Epithelial cell of esophagus (primary cell): ENCODE measurements at places on chromosomes 13 and 19.

GRCh38 chr19:45348367-45349125 lies 8.0 kb downstream of the KLC3 start:
- DNase-seq: no peak

GRCh38 chr19:39405261-39405957 lies 1.2 kb upstream of the ZFP36 start:
- DNase-seq: no peak

DNA sequence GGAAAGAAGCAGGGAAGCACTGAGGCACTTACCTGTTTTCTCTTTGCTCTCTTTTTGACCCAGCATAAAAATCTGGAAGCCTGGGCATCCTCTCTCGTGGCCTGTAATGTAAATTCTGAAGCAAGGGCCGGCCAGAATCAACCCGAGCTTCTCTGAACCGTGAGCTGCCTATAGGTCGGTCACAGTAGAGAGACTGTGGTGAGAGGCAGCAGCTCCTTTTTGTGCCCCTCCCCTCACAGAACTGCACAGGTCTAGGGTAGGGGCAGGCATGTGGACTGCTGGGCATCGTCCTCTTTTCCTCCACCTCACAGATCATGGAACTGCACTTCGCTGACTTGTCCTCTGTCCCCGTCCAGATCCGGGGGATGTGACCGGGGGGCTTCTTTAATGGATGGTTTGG lies 12.5 kb downstream of the FAM124A start:
- DNase-seq: no peak

GRCh38 chr19:44823373-44823698 lies 14.4 kb downstream of the BCAM start:
- DNase-seq: no peak

DNA sequence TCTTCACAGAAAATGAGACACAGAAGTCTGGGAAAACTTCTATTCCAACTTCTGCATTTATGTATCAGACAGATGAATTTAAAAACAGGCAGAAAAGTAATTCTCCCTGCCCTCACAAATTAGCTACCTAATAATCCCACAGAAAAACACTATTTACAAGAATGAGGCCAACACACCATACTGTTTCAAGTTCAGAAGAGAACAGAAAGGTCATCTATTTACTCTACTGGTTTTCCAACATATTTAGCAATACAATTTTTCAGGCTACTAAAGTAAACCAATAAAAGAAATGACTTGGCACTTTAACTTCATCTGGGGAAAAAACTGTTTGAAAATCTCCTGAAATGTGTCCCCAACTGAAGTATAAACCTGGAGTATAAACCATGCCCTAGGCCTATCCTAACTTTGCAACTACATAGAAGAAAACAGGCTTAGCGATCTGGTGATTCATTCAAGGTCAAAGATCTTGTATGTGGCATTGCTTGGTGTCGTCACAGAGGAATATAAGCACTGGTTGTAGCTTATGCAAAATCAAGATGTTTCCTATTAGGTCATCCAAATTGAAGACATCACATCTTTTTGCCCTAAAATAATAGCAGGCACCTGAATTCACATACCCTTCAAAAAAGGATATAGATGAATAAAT lies 20.1 kb upstream of the EBPL start:
- peak; percentile 64 for DNase-seq

- no peak for DNase-seq
Observed at GRCh38 chr19:6970021-6970420, 51.2 kb downstream of the MBD3L2B start.

DNA sequence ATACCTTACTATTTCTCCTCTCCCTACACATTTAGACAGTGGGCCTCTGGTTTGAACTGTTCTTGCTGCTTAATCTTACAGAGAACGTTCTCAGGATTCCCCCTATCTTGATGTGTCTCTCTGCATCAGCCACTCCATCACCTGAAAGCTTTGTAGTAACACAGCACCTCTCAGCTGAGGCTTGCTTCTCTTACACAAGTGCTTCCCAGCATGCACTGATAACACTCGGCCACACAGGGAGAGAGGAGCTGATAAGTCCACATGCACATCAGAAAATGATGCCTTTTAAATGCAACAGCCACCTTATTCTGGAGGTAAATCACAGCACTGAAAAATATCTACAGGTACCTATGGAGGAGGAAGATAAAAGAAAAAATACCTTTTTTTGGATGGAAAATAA lies 192.2 kb upstream of the TSHZ3 start:
- no peak for DNase-seq

DNA sequence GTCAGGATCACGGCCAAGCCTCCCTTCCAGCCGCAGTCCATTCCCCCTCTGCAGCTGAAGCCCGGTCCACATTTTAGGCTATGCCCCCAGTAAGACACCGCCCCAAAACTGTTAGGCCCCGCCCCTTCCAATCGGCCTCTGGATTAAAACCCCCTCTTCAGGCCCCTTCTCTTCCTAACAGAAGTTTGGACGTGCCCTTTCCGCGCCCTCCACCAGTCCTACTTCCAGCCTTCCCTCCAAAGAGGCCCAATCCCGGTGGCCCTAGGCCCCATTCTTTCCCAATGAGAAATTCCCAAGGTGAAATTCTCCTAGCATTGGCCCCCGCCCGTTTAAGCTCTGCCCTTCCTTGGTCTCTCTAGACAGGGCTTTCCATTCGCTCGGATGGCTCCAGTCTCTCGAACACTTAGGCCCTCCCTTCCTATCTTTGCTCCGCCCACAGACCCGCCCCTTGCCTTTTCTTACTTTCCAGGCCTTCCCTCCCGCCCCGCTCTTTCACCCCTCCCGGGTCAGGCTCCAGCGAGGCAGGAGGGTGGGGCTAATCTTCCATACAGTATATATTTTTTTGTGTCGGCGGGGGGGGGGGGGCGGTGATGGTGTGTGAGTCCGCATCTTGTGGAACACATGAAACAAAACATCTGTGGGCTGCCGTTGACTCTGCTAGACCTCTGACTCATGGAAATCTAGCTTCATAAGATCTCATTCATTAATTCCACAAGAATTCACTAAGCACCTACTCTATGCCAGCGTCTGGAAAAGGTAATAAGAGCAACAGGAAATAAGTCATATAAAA lies 13.6 kb downstream of the LTBP4 start:
- DNase-seq: peak; percentile 96

GRCh38 chr19:40416918-40417642 lies 3.9 kb upstream of the PRX start:
- DNase-seq: peak; percentile 36

DNA sequence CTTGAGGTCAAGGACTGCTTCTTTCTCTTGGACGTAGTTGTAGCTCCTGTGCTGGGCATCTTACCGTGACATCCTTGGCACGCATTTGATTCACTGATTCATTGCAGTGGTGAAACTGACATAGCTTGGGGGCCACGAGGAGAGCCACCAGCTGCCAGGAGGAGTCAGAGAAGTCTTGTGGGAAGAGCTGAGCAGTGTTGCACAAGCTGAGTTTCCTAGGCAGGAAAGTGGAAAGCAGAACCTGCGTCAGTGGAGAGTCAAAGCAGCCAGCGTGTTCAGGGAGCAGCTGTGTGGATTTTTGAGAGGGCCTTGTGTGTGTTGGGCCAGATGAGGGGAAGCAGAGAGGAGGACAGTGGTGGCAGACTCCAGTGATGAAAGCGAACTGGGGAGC lies 5.3 kb upstream of the GPR183 start:
- DNase-seq: peak; percentile 39

- DNase-seq: no peak
Observed at GRCh38 chr13:80359414-80359777, 18.5 kb upstream of the SPRY2 start.

- no peak for DNase-seq
Observed at GRCh38 chr19:31013384-31014020, 335.7 kb downstream of the TSHZ3 start.

DNA sequence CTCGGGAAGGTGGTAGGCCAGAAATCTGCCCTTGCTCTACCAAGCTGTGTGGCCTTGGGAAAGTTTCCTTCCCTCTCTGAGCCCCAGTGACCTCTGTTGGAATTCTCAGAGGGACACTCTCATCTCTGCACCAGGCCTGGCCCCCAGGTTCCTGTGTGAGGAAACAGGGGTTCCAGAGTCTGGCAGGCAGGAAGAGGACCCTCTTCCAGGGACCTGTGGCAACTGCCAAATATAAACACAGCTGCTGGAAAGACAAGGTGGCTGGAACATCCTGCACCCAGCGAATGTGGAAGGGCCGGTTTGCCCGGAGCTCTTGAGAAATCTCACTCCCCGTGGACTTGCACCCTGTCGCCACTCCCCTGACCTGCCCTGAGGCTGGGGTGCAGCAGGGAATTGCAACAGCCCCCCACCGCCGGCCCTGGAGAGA lies 52.8 kb downstream of the GADD45B start:
- DNase-seq: peak; percentile 82

DNA sequence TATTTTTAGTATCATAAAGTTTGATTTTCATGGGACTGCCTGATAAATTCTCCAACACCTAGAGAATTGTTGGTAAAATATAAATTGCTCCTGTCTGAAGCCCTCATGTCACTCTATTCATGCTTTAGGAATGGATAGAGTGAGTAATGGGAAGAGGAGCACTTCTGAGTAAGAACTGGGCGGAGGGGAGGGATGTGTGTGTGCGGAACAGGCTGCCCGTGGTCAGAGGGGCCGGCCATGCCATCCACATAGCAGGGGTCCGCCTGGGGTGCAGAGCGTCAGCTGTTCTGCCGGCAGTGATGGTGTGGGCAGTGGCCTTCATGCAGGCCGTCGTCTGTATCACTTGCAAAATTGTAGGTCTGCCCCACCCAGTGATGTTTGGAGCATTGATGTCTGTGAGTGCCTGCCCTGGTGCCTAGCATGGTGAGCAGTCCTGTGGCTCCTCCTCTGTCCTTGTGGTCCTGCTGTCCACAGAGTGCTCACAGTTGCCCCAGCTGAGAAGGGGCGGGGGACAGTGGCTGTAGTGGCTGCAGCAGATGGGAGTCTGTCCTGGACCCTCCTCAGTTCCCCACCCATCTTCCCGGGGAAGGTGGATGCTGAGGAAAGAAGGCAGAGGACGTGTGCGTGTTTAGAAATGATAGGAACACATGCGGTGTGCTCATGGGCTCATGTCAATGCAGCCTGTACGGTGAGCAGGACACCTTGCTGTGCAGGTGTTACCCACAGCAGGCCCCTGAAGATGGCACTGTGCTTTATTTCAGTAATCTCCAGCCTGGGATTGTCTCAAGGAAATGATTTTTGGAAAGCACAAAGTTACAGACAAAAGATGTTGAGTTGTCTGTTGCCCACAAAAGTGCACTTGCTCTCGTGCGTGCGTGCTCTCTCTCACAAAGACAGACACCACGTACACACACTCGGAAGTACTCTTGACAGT lies 49.4 kb upstream of the TEX29 start:
- peak; percentile 15 for DNase-seq

DNA sequence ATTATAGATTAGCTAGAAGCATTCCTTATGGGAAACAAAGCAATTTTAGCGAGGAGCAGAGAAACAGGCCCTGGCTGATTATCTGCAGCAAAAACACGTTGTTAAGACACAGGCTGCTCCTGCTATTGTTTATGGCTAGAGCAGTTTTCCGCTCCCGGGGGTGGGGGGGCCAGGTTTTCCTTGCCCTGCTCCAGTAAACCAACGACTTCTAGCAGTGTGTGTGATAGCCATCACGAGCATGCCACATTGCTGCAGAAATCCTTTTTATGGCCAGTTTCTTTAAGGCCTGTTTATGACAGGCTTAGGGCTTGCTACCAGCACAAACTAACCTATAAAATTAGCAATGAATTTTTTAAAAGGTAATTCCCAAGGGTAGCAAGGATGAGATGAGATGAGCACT lies 18.4 kb upstream of the IL17D start:
- no peak for DNase-seq

GRCh38 chr19:50224986-50225747 lies 21.7 kb downstream of the MYH14 start:
- no peak for DNase-seq

GRCh38 chr19:49374665-49375434 lies 11.2 kb downstream of the DKKL1 start:
- DNase-seq: no peak

- no peak for DNase-seq
Observed at GRCh38 chr13:97369261-97369893, 64.6 kb upstream of the RAP2A start.

DNA sequence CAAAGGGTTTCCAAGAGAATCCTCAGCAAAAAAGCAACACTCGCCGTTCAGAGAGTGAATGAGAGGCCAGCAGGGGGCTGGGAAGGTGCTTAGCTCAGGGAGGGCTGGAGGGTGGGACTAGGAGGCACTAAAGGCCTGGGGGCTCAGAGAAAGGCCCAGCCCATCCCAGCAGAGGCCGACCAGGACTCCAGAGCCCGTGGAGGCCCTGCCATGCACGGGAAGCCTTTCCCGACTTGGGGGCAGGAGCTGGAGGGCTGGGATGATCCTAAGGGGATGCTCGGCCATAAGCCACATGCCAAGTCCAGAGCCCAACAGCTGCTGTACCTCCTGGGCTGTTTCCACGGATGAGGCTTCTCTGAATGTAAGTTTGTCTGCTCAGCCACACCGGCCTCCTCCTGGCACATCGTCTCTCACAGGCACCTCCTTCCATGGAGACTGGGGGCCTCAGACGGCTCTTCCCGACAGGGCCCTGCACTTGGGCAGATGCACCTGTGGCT lies 19.5 kb downstream of the RASA3 start:
- DNase-seq: no peak

- DNase-seq: no peak
Observed at GRCh38 chr13:53560556-53560955, 531.9 kb downstream of the OLFM4 start.

GRCh38 chr13:51416107-51416506 lies 36.7 kb downstream of the INTS6 start:
- no peak for DNase-seq

DNA sequence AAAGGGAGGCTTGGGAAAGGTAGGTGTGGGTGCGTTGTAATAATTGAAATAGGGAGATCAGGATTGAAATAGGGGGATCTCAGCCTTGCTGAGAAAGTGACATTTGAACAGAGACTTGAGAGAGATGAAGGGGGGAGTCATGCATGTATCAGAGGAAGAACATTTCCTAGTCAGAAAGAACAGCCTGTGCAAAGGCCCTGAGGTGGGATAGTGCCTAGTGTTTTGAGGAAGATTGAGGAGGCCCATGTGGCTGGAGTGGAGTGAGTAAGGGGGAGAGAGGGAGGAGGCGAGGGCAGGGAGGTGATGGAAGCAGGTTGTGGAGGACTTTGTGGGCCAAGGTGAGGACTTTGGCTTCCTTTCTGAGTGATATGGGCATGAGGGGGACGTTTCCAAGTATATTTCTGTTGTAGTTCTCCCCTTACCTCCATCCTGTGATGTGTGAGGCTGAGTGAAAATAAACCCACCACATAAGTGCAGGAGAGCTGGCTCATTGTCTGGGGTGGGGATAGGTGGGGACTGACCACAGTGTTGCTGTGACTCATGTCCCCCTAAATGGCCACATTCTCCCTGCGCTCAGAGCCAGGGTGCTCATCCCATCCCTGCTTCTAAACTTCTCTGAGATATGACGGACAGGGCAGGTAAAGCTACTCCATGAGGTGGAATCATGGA lies 17.8 kb downstream of the ACTL9 start:
- DNase-seq: no peak

DNA sequence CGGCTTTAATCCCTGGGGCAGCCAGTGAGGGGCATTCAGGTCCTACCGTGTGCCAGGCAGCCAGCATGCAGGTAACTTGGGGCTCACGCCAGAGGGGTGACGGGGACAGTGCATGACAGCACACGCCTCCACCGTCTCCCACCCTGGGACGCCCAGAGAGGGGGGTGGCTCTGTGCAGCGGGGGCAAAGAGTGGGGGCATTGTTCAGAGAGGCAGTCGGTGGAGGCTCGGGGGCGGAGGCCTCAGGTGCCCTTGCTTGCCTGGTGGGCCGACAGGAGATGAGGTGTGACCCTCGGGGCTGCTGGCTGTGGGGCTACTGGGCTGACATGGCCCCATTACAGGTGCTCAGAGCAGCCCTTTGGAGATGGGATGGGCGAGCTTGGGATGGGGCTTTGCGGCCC lies 18.4 kb downstream of the PLIN4 start:
- no peak for DNase-seq

- DNase-seq: no peak
Observed at GRCh38 chr13:106052200-106052767, 483.2 kb downstream of the EFNB2 start.
